ENCODE measurements at places on chromosomes 3 and 15. TPM values are rescaled to one million over a fixed set of nuclear protein-coding genes. Genes with fewer than 3 reads are reported as not detected.
A peak's percentile ranks its signal among the peaks of the same experiment; 100 is the strongest.

DNA sequence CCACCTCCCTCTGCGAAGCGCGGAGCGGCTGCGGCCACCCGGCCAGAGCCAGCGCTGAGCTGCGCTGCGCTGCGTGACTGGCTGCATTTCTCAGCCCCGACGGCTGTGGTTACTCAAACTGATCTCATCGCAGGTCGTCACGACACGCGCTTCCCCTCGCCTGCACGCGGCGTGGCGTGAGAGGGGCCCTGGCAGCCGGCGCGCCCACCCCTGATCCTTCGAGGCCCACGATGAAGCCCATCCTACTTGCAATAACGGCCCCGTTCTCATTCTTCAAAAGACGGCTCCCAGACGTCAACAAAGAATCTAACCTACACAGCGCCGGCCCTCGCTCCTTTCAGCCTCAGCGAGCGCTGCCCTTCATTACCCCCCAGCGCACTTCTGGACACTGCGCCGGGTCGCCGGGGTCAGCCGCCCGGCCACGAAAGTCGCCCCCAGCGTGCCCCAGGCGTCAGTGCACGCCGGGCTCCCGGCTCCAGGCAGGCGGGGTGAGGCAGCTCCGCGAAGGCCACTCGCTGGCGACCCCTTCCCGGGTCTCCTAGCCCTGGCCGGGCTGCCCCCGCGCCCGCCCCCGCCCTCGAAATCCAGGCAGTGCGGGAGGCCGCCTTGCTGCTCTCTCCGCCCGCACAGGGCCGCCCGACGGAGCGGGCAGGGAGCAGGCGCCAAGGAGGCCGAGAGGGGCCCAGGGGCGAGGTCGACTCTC, 9.9 kb upstream of the LEKR1 start:
- H3K4me3 ChIP-seq: peak overlapping the region; percentile 70
- no peak for DNase-seq
- H3K4me1 ChIP-seq: no peaks in the 10 kb centered on the region
- H3K27me3 ChIP-seq: no peaks in the 10 kb centered on the region

- no peak for DNase-seq
- peaks cover 14% of the 10 kb centered on the region for H3K4me1 ChIP-seq
- no peaks in the 10 kb centered on the region for H3K27me3 ChIP-seq
Observed at GRCh38 chr3:45558431-45558830, 36.1 kb upstream of the LIMD1 start.

DNA sequence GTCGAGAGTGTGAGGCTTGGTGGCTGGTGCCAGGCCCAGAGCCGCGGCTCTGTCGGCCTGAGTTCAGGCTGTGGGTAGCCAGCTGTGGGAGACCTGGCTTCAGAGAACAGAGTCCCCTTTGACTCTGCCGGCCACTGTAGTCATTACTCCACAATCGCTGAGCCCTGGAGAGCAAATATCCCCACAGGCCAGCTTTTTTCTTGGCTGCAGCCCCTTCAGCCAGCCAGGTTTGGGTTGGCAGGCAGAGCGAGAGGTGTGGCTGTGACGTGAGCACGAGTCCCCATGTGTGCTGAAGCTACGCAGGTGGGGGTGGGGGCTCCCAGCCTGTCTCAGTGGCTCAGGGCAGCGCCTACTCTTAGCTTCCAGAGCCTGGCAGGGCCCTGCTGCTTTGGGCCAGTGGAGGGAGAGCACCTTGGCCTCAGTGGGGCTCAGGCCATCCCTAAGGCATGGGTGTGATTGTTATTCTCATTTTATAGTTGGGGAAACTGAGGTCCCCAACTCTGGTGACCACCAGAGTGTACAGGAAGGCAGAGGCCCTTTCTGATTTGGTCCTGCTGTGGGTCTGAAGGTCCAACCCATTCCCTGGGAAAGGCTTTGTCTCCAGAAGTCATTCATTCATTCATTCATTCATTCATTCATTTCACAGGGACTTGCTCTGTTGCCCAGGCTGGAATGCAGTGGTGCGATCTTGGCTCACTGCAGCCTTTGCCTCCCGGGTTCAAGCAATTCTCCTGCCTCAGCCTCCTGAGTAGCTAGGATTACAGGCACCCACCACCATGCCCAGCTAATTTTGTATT, 45.7 kb upstream of the LCTL start:
- H3K4me1 ChIP-seq: no peaks in the 10 kb centered on the region
- H3K36me3 ChIP-seq: no peaks in the 10 kb centered on the region

GATM gene
- 31.5 TPM for total RNA-seq

- peak overlapping the region; percentile 12 for H3K27ac ChIP-seq
- H3K4me1 ChIP-seq: no peaks in the 10 kb centered on the region
- H3K27me3 ChIP-seq: no peaks in the 10 kb centered on the region
- no peak for DNase-seq
- no peaks in the 10 kb centered on the region for H3K36me3 ChIP-seq
- no peak overlapping the region for H3K4me3 ChIP-seq
Observed at GRCh38 chr3:73423116-73423515, 201.6 kb downstream of the PDZRN3 start.

DNA sequence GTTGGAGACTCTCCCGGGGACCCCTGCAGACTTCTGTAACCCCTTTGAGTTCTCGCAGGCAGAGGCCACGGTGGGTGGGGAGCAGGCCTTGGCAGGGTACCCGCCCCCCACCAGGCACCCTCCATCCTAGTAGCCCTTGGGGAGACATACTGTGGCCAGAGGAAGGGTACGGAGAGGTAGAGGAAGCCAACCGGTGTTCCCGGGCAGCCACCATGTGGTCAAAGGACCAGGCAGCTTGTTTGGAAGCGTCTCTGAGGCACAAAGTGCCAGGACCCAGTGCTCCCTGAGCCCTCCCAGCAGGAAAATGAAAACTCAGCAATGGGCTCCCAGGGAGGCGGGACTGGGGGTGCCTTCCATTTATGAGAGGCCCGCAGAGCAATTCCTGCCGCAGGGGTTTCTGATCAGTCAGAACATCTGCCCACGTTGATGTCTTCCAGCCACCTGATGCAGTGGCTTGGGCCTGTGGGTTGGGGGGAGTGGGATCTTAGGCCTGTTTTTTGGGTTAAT, 53.0 kb upstream of the CGNL1 start:
- H3K27ac ChIP-seq: peak overlapping the region; percentile 18
- H3K36me3 ChIP-seq: no peaks in the 10 kb centered on the region
- DNase-seq: no peak
- no peaks in the 10 kb centered on the region for H3K27me3 ChIP-seq
- H3K4me3 ChIP-seq: no peak overlapping the region
- H3K4me1 ChIP-seq: no peaks in the 10 kb centered on the region

DNA sequence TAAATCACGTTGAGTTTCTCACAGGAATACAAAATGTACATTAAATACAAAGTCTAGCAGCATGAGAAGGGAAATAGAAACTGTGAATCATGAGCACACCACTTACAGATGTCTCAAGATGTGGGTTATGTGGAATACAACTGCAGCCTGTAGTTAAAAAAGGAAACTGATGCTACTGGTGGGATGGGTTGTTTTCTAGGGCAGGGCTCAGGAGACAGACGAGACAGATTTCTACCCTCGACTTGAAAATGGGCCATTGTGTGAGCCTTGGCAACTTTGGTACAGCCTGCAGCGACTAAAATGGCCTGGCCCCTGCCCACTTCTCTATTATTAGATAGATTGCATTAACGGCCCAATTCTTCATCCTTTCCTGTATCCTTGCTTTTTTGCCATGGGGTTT, 293.1 kb downstream of the SUCLG2 start:
- H3K27ac ChIP-seq: no peak overlapping the region
- no peaks in the 10 kb centered on the region for H3K27me3 ChIP-seq
- no peak overlapping the region for H3K4me3 ChIP-seq
- DNase-seq: no peak

DNA sequence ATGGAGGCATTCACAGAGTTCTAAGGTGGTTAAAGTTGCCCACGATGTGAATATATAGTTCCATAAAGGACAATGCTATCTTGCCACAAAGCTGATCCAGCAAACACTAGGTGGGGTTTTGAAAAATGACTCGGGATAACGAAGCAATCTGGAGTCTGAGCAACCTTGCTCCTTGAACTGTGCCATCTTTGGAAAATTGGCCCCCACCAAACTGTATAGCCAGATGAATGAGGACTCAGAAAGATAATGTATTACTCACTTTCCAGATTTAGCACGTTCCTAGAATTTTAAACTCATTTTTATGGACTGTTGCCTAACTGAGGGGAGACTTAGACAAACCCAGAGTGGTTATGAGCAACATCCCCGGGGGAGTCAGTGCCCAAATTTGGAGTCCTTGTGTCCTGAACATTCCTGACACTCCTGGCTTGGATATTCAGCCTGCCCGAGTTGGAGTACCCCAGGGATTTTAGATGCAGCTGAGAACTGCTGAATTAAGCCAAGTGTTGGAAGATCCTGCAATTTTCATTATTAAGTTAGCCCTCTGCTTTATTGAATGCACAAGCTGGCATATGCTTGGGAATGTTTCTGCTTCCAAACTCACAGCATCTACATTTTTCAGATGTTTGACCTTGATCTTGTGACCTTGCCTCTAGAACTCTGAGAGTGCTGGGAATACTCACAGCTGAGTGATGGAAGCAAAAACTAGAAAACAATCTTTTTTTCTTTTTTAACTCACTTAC, 8.8 kb upstream of the MAGI1 start:
- no peak overlapping the region for H3K27ac ChIP-seq
- H3K4me1 ChIP-seq: no peaks in the 10 kb centered on the region
- H3K36me3 ChIP-seq: no peaks in the 10 kb centered on the region
- H3K27me3 ChIP-seq: no peaks in the 10 kb centered on the region
- no peak for DNase-seq
- H3K4me3 ChIP-seq: no peak overlapping the region

DNA sequence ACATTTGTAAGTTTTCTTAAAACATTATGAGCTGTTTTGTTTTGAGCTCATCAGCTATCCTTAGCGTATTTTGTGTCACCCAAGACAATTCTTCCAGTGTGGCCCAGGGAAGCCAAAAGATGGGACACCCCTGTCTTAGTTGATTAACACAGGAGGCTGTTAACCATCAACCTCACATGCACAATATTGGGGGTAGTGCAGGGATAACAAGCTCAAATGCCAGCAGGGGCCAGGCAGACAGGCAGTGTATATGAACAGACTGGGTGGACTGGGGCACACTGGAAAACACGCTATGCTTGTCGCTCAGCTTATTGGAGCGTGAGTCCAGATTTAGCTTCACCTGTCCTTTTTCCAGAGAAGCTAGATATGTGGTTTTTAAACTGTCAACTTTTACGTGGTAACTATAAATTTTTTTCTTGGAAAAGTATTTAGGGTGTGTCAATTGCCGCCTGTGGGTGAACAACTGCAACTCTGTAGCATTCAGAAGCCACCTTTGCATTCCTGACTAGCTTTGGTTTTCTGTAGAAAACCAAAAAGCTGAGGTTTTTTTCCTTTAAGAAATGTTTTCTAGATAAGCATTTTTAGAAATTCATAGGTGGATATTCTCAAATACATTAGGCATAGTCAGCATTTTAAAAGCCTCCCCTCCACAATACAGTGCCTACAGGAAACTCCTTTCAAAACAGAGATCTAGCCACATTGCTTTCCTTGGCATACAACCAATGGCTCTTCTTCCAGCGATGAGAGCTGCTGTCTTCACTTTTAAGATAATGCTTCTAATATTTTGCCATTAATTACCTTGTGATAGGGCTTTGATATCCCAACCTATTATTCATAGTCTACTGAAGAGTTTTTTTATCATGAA, 14.6 kb downstream of the PSMD6 start:
- H3K4me1 ChIP-seq: no peaks in the 10 kb centered on the region
- H3K27me3 ChIP-seq: no peaks in the 10 kb centered on the region
- H3K36me3 ChIP-seq: peaks cover 17% of the 10 kb centered on the region
- no peak overlapping the region for H3K27ac ChIP-seq

GRCh38 chr15:32656496-32656895, 15.0 kb downstream of the SCG5 start:
- no peaks in the 10 kb centered on the region for H3K27me3 ChIP-seq
- no peak overlapping the region for H3K27ac ChIP-seq
- no peak for DNase-seq

DNA sequence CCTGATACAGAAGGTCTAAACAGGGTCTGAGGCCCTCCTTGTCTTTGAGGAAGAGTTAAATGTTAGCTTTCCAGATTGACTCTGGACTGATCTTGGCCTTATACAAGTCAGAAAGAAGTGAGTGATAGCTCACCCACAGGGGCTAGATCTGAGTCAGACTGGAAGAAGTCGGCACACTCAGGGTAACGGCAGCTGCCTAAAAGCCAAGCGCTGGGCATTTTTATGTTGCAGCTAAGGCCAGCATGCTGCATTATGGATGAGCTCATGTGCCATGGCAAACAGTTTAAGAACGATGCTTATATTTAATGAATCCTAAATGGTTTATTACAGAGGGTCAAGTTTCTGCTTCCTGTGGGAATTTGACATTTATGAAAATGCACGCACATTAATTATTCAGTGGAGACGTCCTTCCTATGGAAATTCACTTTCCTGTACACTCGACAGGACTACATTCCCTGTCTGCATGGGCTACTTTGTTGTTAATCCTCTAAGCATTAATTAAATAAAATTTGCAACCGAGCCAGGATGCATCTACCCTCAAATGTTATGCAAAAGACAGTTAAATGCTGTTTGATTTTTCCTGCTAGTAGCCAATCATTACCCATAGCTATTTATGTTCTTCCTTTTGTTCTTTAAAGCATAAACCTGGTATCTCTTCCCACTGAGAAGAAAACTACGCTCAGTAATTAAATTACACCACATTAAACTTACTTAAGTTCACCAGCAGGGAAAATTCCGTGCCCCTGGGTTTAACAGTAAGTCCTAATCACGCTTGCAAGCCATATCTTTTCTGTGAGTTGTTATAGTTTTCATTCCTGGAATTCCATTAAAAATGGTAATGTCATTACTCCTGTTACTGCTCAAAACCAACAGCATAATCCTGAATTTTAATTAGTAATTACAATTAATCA, 762.7 kb upstream of the CFAP20DC start:
- no peaks in the 10 kb centered on the region for H3K27me3 ChIP-seq
- no peaks in the 10 kb centered on the region for H3K36me3 ChIP-seq
- H3K4me1 ChIP-seq: no peaks in the 10 kb centered on the region
- H3K27ac ChIP-seq: no peak overlapping the region
- no peak for DNase-seq

ZNF385D gene
- total RNA-seq: 3.2 TPM

SIAH2 gene
- total RNA-seq: 40.3 TPM

DNA sequence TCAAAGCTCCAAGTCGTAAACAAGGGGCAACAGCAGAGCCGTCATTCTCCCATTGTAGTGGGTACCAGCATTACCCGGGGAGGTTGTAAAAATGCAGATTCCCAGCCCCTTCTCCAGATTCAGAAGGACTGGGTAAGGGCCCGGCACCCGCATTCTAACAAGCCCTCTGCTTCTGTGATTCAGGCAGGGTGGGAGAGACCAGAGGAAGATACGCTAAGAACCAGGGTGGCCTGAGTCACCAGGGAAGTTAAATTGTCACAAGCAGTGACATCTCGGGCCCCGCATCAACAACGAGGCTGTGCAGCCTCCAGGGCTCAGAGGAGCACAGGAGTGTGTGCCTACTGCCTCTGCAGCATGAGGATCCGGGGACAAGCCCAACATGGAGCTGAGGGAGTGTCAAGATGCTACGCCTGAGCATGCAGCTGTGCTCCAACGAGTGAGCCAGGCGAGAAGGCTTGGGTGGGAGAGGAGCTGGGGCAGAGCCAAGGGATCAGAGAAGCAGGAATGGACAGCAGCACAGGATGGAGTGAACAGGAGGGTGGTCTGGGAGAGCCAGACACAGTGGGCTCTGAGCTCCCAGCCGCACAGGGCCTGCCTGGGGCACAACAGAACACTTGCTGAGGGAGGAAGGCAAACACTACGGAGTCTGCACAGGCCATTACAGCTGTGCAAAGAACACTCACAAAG, 68.5 kb downstream of the CPN2 start:
- no peaks in the 10 kb centered on the region for H3K27me3 ChIP-seq
- DNase-seq: peak; percentile 11
- H3K36me3 ChIP-seq: no peaks in the 10 kb centered on the region

- H3K27me3 ChIP-seq: no peaks in the 10 kb centered on the region
- H3K36me3 ChIP-seq: no peaks in the 10 kb centered on the region
- no peak for DNase-seq
Observed at GRCh38 chr15:60126661-60127060, 122.5 kb downstream of the FOXB1 start.
